ENCODE measurements at places on chromosomes 13 and 19.

DNA sequence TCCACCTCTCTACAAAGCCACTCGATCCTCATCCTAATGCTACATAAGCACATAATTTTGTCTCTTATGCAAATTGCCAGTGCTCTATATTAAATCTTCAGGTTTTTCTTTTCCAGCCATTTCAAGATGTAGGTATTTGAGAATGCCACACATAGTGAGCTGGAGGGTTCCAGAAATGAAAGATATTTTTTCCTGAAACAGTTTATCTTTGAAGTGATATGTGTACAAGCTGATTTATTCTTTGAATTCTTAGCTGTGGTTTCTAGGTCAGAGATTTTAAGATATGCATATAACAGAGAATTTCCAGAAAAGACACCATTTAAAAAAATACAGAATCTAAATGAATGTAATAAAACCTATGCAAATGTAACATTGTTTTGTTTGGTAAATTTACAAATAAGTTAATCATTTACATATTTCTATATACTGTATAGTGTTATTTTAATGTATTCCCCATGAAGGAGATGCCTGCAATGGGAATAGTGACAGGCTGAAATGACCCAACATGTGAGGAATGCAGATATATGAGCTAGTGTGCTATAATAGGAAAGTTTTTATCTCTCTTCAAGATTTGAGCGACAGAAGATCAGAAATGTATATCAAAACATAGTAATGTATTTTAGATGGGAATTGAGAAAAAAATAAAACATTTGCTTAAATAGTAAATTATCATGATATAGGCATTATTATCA, 570.2 kb downstream of the SLITRK1 start:
- DNase-seq = no peak

GRCh38 chr19:7879111-7879807, 5.1 kb upstream of the PRR36 start:
- no peak for DNase-seq

DNA sequence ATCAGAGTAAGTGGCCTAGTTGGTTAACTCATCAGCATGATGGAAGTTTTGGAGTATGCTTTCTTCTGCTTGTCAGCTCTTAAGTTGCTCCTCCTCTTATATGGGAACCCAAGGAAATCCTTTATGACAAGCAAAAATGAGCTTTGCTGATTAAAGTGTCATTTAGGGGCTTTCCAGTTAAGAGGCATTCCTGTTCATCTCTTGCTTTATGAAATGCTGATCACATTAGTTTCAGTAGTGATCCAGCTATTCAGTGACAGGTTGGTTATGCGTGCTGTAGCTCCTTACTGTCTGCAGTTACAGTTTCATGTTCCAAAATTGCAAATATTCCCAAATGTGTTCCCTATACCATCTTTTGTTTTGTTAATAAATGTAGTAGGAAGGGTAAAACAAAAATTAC, 146.6 kb downstream of the CDK8 start:
- no peak for DNase-seq

DNA sequence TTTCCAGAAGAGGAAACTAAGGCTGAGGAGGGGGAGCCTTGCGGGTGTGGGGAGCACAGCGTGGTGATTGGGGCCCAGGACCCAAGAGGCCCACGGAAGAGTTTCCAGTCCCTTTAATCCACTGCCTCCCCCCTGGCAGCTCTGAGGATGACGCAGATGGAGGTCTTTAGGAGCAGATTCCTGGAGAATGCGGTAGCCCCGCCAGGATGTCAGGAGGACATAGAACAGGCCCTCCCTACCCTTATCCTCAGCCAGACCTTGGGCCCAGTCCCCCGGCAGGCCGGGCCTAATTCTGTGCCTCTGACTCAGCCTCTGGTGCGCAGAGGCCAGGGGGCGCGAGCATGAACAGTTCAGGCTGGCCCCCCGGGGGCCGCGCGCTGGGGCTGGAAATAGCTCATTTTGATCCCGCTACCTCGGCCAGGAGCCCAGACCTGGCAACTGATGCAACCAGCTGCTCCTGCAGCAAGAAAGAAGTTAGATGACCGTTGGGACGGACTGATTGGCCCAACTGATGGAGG, 461 bp upstream of the HSPB6 start:
- DNase-seq = no peak

- DNase-seq = peak; percentile 6
Measured at GRCh38 chr13:98279473-98280175, 102.6 kb upstream of the RNF113B start.

GRCh38 chr13:67184247-67184646, 45.9 kb downstream of the PCDH9 start:
- DNase-seq = no peak

- peak; percentile 57 for DNase-seq
Measured at GRCh38 chr19:47274891-47275761, 441 bp downstream of the INAFM1 start.

DNA sequence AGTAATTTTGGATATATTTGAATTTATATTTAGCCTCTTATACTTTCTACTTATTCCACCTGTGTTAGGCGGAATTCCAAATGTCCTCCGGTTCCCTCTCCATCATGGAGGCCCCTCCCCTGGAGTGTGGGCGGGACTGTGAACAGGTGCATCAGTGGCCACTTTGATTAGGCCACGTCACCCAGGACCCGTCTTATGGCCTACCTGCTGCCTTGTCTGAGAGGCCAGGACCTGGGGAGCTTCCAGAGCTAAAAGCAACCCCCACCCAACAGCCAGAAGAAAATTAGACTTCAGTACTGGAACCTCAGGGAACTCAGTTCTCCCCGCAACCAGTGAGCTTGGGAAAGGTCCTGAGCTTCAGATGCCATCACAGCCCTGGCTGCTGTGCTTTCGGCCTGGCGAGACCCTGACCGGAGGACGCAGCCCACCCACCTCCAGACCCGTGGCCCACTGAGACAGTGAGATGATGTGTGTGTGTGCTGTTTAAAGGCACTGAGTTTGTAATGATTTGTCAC, 200.2 kb upstream of the SOX1 start:
- no peak for DNase-seq

GRCh38 chr13:23643338-23644125, 73.3 kb downstream of the TNFRSF19 start:
- DNase-seq = no peak

DNA sequence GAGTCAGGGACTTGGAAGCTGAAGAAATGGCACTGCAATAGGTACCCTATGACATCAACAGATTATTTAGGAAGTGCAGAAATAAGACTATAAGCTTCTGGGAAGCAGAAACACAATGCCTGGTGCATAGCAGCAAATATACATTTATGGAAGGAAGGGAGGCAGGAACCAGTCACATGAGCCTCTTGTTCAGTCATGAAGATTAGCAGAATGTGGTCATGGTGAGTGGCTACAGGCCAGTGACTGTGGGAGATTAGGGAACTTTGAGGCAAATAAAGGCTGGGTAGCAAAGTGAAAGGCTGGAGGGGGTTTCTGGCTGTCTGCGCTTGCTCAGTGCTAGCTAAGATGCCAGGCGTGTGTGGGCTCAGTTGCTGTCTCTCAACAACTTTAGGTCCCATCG, 96.3 kb downstream of the EPSTI1 start:
- DNase-seq = no peak

- DNase-seq = no peak
Measured at GRCh38 chr13:64305246-64305645, 2889.6 kb upstream of the PCDH20 start.

DNA sequence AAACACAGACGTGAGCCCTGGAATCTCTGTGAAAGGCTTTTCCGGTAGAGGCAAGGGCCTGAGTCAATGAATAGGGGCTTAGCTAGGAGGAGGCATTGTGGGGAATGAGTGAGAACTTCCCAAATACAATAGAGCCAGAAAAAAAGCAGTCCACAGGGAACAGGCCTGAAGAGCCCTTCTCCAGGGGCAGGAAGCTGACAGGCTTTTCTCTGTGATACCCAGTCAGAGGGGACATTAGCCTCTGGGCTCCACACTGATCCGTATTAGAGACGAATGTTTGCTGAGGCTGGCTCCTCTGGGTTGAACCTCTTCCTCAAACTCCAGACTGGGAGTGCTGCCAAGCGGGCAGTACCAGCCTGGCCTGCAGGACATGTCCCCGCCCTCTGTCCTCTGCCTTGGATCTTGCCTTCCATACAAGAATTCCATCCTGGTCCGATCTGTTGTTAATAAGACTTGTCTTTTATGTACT, 2.3 kb downstream of the DHRS12 start:
- no peak for DNase-seq

GRCh38 chr13:37608750-37609339, 10.3 kb upstream of the POSTN start:
- DNase-seq = no peak
